ENCODE measurements at places on chromosomes 6 and 20.

DNA sequence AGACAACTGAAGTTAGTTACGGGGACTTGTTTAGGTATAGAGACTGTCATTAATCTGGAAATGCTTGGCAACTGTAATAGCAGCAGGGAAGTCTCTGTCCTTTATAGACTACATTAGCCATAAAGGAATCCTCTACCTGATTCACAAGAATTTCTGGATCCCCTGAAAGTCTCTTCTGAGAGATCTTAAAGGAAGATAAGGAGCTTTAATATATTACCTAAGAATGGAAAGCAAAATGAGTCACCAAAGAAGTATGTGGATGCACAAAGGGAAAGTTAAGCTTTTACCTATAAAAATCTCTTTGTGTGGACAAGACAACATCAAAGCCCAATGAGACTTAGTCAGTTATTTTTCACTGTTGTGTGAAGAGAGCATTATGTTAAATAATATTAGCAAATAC lies 92.2 kb upstream of the RSPO3 start:
- DNase-seq: no peak

GRCh38 chr20:54633374-54634355 lies 158.3 kb downstream of the DOK5 start:
- no peak for DNase-seq

GRCh38 chr20:2483504-2483903 lies 12.9 kb upstream of the SNRPB start:
- no peak for DNase-seq

- no peak for DNase-seq
These were observed 181.2 kb upstream of the SHLD1 start for GRCh38 chr20:5569021-5569420.

- DNase-seq: no peak
These were observed 10.6 kb downstream of the TEAD3 start for GRCh38 chr6:35486005-35486925.

DNA sequence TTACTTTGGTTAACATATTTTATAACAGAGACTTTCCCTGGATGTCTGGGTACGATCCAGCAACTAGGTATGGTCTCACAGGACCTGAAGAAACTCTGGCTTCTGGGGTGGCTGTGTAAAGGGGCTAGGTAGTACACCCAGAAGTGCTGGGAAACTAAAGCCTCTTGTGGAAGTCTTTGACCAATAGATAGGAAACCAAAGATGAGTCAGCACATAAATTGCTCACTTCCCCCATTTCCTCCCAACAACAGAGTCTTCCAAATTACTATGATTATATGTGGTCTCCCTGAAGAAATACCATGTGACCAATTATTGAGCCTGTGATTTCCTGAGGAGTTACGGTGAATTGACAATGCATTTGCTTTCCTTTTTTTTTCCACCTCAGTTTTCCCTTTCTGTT lies 26.8 kb upstream of the TBX18 start:
- no peak for DNase-seq
